Immature natural killer cell (primary cell): ENCODE measurements at places on chromosomes 12 and 14.

DNA sequence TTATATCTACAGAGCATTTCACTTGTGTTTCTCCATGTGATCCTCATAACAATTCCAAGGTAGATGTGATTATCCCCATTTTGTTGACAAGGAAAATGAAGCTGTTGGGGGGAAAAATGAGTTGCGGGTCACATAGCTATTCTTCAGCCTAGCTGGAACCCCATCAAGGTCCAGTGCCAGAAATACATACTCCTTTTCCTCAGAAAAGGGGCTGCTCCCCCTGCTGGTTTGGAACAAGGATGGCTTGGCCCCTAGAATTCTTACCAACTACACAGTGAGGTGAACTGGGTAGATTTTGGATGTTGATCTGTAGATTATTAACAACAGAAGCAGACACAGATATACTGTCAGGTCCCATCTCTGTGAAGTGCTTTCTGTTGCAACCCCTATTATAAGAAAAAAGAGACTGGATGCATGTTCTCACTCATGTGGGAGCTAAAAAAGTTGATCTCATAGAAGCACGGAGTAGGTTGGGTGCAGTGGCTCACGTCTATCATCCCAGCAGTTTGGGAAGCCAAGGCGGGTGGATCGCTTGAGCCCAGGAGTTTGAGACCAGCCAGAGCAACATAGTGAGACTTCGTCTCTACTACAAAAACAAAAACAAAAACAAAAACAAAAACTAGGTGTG is 8.9 kb downstream of the IKZF4 start:
- no peak for DNase-seq

GRCh38 chr12:26723379-26724308 is 109.3 kb downstream of the ITPR2 start:
- no peak for DNase-seq

- peak; percentile 67 for DNase-seq
These were observed 20.6 kb upstream of the ITGA5 start for GRCh38 chr12:54439521-54440255.

- no peak for DNase-seq
These were observed 333.5 kb downstream of the NAV3 start for GRCh38 chr12:78164154-78164553.

- no peak for DNase-seq
These were observed 2.2 kb upstream of the LRRC23 start for GRCh38 chr12:6902448-6902847.

DNA sequence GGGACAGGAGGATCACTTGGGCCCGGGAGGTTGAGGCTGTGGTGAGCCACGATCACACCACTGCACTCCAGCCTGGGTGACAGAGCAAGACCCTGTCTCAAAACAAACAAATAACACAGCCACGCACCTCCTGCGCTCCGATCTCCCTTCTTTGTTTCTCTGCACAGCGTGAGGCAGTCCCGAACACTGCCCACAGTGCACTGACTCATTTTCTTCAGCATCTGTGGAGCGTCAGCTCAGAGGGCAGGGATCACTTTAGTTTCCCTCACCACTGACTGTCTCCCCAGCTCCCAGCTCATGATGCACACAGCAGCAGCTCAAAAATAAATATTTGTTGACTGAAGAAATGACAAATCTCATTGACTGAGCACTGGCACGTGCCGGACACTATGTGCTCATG is 883 bp upstream of the MYL2 start:
- no peak for DNase-seq

GRCh38 chr12:122227341-122227740 is 1.5 kb upstream of the DIABLO start:
- peak; percentile 81 for DNase-seq

DNA sequence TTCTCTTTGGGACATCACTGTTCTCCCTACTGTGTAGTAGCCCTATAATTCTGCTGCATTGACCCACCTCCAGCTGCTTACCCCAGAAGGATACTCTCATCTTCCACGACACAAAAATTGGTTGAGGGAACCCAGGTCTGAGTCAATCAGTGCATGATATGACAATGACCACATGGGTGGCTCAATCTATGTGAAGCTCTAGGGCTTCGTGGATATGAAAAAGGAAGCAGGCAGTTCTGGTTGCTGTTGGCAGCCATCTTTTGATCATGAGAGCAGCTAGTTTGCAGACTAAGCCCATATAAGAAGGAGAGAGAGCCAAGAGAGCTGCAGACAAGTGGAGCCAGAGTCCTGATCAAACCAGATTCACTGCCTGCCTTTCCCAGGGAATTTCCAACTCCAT is 57.9 kb downstream of the AVPR1A start:
- DNase-seq, result no peak

- no peak for DNase-seq
These were observed 108.0 kb downstream of the AEBP2 start for GRCh38 chr12:19547271-19547671.

DNA sequence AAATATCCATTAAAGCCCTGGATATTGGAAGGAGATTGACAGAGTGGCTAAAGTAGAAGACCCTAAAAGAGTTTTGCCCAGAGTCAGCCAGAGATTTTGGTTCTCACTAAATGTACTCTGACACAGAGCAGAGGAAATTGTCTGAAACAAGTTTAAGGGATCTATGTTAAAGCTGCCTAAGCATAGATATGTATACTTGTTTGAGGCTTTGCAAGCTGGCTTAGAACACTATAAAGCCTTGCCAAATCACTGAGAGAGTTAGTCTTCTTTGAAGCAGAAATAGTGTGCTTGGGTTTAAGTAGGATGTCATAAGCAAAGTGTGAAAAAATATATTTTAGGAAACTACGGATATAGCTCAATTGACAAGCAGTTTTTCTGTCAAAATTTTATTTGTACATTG is 653.5 kb downstream of the FSCB start:
- no peak for DNase-seq

DNA sequence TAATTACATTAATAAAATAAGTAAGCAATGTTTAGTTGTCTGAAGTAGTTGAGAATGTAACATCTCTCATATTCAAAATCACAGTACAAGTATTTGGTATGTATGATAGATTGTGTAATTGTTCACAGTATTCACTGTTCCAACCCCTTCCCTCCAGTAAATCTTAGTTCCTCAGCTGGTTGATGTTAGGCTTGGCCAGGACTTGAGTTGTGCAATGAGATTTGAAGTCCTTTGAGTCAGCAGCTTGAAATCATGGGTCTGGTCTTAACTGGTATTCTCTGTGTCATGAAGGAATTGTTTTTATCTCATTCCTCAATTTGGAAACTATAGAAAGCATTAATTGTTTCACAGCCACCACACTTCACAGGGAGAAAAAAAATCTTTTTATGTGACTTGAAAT is 477.1 kb downstream of the FSCB start:
- no peak for DNase-seq

DNA sequence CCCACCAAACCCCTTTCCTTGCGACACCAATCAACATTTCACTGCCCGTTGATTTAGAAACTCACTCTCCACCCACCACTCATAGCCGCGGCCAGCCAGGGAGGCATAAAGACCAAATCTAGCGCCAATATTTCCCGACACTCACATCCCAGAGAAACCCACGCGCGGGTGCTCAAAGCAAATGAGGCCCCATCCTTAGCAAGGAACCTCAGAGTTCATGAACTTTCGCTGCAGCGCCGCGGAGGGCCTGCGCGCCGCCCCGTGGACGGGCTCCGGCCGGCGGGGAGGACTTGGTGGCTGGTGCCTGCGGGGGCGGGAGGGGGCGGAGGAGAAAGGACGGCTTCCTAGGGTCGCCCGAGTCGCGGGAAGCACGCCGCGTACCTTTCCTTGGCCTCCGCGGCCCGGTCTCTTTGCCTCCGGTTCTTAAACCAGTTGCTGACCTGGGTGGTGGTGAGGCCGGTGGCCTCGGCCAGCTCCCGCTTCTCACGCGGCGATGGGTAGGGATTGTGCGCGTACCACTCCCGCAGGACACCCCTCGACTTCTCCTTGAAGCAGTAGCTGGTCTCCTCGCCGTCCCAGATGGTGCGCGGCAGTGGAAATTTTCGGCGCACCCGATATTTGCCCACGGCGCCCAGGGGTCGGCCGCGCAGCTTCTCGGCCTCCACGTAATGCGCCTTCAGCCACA is 886 bp downstream of the SIX1 start:
- DNase-seq, result no peak

DNA sequence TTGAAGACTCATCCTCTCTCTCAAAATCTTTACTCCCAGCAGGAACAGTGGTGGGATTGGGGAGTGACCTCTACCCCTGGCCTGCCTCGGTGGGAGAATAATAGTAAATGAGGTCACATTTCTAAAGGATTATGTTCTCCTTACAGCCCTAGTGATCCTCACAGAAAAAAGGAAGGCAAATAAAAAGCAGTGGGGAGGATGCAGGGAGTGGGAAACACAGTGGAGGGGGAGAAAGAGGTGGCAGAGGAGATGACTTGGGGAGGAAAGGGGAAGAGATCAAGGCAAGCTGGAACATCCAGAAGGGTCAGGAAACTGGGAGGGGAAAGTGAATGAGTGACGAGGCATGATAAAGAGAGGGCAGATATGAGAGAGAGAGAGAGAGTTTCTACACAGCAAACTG is 8.3 kb upstream of the SYNDIG1L start:
- no peak for DNase-seq

DNA sequence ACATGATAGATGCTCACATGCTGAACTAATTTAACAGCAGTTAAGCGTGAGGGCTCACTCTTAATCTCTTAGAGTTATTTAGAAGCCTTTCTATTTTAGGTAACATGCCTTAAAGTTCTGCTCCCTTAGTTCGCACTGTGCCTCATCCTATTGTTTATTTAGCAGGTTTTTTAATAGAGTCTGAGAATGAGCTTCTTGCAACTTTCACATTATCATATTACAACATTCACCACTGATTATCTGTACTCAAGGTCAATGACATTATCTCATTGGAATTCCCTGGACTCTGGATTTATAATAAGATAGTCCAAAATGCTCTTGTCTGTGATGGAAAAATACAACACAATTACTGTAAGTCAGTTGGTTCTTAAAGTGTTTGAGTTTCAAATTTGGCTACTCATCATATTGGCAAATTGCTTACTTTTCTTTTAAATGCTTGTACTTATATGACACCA is 183.6 kb upstream of the SLC38A2 start:
- no peak for DNase-seq

GRCh38 chr14:61444215-61444768 is 122.9 kb downstream of the PRKCH start:
- peak; percentile 80 for DNase-seq

DNA sequence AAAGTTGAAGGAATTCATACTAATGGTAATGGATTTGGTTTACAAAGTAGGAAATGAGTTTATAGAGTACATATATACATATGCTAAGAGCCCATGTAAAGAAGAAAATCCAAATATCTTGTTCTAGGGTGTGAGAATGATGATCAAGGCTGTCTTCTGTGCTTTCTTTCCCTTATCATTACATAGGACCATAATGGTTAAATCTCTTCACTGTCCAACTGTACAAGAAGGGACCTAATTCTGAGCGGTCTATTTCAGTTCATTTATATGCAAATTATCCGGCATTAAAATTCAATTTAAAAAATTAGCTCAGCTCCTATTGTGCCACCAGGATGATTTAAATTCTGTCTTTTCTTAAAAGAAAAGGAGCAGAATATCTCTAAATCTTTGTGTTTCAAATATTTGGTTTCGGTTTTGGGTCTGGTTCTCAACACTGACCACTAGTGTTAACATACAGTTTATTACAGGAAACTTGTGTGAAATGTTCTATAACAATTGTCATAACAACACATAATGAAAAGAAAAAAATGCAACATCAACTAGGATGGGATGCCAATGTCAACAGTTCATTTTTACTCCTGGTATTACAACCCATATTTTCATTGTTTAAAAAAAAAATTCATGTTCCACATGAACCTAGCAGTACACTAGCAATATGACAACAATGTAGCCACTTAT is 16.8 kb downstream of the OR4K1 start:
- DNase-seq, result no peak

DNA sequence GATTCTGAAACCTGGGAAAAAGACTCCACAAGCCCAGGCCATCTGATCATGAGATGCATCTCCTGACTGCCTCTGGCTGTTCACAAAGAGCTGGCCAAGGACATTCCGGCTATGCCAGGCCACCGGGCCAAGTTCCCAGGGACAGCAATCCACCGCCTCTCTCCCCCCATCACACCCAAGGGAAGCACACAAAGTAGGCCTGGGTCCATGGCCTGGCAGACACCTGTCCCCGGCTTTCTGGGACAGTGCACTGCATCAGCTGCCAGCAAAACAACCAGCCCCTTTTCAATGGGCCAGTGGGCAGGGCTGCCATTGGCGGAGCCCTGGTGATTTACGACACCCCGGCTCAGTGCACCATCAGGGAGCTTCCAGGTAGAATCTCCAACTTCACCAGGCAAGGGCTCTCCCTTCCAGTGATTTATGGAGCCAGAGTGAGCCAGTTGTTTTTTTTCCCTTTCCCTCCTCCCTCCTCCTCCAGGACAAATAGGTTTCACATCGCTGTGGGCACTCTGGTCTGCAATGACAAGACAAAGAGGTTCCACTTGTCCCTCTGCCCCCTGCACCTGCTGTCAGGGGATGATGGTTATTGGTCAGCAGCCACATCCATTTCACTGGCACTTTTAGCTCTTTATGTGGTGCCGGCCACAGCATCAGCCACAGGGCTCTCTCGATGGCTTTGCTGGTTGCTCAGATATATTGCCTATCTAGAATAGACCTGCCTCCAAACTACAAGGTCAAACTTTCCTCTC is 149.6 kb downstream of the SLC38A6 start:
- no peak for DNase-seq

GRCh38 chr12:27936196-27936595 is 36.3 kb downstream of the PTHLH start:
- DNase-seq, result no peak

GRCh38 chr14:25150401-25150800 is 100.5 kb upstream of the STXBP6 start:
- no peak for DNase-seq

- no peak for DNase-seq
These were observed 386.7 kb downstream of the DAD1 start for GRCh38 chr14:22202313-22202712.

GRCh38 chr14:78156196-78156595 is 14.0 kb upstream of the NRXN3 start:
- DNase-seq, result no peak
